Renal pelvis (tissue), 12 donors: ENCODE measurements at places on chromosomes 7 and 10. TPM values are rescaled to one million over a fixed set of nuclear protein-coding genes. Genes with fewer than 3 reads are reported as not detected.
A peak's percentile ranks its signal among the peaks of the same experiment; 100 is the strongest.

The NUDT13 gene
- 9.1 TPM for polyA plus RNA-seq

The CLDN4 gene
- 91.5 TPM for polyA plus RNA-seq

The PBLD gene
- polyA plus RNA-seq, result 92.0 TPM

The MRLN gene
- polyA plus RNA-seq, result 0.94 TPM

- no peak for DNase-seq
Measured at GRCh38 chr10:71543608-71544170, 147.0 kb downstream of the CDH23 start.

DNA sequence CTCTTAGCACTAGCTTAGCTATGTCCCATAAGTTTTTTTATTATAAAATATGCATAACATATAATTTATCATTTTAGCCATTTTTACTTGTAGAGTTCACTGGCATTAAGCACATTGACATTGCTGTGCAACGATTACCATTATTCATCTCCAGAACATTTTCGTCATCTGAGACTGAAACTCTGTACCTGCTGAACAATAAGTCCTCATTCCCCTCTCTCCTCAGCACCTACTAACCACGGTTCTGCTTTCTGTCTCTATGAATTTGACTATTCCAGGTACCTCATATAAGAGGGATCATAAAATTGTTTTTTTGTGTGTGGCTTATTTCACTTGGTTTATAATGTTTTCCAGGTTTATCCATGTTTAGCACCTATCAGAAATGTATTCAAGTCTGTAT, 64.1 kb downstream of the SHOC2 start:
- no peak for DNase-seq

DNA sequence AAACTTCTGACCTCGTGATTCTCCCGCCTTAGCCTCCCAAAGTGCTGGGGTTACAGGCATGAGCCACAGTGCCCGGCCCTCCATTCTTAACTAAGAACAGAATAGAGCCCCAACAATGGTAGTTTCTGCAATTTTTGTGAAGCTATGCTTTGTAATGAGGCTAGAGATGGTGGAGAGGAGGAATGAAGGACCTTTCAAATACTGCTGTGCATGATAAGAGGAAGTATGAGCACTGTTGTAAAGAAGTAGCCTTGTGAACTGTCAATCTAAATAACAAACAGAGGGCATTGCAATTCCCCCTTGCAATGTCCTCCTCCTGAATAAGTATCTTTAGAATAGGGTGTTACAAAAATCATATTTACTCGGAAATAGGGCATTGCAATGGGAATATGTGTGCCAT, 70.2 kb downstream of the EVX1 start:
- DNase-seq, result no peak

- DNase-seq, result no peak
Measured at GRCh38 chr10:24777196-24777595, 53.5 kb upstream of the ARHGAP21 start.

DNA sequence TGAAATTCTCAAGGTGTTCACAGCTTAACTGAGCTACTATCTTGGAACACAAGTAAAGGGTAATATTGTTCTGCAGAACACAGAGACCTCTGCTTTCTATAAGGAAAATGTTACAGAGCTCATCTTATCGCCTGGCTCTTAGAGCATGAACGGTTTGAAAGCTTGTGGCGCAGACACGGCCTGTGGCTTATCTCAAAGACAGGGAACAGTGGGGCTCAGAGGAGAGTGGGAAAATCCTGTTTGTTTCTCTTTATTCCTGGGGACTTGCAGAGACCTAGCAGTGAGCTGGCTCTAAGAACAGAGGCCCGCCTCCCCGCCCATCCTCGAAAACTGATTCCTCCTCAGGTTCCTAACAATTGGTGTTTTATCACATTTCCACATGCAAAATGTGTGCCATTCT, 131.7 kb downstream of the EMX2 start:
- no peak for DNase-seq

DNA sequence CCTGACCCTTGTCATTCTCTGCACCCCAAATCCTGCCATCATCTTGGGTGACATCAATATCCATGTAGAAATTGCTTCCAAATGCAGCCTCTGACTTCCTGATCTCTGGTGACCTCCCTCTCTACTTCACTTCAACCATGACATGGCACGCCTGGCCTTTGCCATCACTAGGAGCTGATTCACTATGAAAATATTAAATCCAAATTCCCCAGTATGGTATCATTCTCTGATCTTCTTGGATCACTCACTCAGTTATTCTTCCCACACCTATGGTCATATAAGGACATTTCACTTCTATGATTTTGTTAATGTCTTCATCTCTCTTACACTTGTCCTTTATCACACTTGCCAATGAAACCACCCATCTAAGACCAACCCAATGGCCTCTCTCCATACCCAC, 73.7 kb upstream of the ODAD2 start:
- no peak for DNase-seq

GRCh38 chr7:112157072-112157471, 49.1 kb downstream of the DOCK4 start:
- no peak for DNase-seq

DNA sequence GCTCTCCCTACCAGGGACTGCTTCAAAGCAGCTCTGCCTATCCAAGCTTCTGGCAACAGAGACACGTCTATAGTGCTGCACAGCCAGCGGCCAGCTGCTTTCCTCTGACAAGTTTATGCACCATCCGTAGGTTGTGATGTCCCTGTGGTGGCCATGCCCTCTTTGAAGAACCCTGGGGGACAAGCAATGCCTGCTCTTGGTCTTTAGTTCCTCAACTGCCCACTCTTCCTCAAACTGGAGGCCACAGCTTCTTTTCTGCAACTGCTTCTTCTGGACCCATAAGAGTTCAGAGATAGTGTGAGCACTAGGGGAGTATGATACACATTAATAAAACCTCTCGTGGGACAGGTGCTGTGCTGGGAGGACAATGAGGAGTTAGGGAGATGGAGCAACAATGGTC, 164.9 kb downstream of the ELMO1 start:
- no peak for DNase-seq

DNA sequence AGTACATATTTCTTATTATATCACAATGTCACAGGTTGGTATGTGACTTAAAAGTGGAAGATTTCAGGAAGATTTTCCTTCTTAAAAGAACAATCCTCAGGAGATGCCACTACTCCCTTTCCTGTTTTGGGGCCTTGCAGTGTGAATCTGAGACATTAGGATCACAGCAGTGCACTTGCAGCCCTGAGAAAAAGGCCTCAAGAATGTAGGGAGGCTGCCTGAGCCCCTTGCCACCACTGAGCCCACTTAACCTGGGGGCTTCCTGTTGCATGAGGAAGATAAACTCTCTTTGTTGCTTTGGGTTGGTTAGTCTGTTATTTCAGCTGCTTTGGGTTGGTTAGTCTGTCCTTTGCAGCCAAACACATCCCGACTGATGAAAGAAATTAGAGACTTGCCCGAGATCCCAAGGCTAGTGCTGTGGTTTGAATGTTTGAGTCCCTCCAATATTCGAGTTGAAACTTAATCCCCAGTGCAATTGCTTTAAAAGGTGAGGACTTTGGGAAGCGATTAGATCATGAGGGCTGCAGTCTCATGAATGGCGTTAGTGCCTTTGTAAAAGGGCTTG, 151.3 kb upstream of the SP4 start:
- DNase-seq, result no peak

DNA sequence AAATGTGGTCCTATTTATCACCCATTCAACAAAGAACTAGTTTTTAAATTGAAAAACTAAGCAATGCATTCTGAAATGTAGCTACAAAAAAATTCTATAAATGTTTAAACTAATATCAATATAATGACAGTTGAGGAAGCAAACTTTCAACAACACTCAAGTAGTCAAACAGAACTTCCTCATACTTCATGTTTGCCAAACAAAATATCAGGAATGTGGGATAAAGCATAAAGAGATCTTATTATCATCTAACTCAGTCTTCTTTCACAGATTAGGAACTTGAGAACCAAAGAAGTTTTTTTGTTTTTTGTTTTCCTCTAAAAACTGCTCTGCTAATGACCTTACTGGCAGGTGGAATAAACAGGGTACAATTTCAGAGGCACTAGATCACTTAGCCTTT, 116.2 kb downstream of the JAZF1 start:
- no peak for DNase-seq

GRCh38 chr10:63416376-63416775, 49.4 kb downstream of the JMJD1C start:
- no peak for DNase-seq

DNA sequence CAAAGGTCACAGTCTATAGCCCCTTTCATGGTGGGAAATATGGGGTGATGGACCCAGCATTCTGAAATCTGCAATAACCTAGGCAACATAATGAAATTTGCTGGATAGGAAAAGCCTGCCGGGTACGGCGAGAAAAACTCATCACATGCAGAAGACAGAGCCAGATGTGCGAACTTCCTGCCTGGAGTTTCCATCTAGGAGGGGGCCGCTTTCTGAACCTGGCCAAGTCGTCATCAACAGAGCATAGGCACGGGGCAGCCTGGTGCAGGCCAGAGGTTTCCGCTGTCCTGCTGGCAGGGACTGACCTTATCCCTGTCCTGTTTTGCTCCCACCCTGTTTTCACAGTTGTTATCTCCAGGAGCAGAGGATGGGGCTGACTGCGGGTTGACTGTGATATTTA, 27.4 kb downstream of the CCDC3 start:
- no peak for DNase-seq

DNA sequence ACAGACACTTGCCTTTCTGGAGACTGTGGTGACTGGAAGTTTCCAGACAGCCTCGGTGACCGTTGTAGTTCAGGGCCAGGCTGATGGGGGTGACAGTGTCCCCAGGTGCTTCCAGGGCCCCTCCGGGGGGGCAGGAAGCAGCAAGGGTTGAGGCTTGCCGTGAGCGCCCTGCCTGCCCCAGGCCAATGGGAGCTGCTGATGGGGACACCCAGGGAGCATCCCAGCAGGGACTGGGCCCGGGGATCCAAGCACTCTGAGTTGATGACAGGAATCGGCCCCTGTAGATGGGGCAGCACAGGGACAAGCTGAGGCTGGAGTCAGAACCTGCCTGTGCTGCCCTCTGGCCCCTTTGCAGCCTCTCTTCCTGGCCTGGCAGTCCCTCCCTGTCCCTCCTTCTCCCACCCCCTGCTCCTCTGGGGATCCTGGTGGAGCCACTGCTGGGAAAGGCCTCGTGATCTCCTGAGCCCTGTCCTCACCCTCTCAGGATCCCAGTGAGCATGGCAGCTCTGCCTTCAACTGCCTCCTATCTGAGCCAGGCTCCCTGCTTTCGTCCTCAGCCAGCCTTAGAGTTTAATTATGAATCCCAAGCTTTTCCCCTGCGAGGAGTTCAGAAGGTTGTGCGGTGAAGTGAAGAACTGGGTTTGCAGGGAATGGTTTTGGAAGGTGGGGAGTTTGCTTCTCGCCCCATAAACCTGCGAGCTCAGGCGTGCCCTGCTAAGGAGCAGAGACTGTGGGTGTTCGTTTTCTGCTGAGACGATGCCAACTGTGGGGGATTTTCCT, 84.7 kb downstream of the ADCY1 start:
- peak; percentile 64 for DNase-seq

DNA sequence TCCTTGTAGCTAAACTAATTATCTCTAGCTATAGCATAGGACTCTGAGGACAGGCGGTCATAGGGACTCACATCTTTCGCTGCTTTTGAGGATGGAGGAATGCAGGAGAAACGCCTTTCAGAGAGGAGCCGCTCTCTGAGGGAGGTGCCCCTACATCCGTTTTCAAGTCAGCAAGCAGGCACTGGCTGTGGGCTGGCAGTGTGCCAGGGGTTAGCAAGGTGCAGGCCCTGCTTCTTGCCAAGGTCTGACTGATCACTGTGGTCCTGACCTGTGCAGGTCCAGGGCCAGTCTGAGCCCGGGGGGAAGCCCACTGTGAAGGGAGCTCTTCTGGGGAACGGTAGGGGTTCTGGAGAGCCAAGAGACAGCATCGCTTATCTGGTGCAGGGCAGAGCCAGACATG, 89.4 kb downstream of the SH3PXD2A start:
- no peak for DNase-seq

DNA sequence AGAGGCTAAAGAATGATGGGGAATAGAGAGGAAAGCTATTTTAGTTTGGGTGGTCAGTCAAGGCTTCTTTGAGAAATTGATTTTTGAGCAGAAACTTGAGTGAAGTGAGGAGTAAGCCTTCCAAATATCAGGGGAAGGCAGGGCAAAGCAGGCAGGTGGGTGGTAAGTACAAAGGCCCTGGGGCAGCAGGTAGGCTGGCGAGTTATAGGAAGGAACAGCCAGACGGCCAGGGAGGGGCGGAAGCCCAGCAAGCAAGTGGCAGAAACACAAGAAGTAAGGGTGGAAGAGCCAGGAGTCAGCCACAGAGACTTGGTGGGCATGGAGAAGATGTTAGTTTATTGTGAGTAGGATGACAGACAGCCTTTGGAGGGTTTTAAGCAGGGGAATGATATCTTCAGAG, 34.9 kb downstream of the VWA2 start:
- DNase-seq, result no peak

DNA sequence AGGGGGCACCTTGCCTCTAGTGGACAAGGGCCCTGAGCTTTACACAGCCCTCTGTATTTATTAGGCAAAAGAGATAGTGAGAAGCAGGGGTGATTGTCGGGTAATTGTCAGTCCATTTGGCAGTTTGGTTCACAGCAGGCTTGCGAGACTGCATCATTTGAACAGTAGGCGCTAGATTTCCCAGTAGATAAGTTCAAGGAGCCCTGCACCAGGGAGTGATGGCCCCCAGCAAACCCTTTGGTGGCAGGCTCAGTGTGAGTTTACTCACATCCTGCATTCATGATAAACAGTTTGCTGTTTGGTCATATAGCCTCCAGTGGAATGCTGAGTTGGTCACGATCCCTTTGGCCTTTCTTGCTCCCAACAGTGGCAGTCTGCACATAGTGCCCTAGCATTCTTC, 59.4 kb downstream of the MARCHF5 start:
- no peak for DNase-seq

DNA sequence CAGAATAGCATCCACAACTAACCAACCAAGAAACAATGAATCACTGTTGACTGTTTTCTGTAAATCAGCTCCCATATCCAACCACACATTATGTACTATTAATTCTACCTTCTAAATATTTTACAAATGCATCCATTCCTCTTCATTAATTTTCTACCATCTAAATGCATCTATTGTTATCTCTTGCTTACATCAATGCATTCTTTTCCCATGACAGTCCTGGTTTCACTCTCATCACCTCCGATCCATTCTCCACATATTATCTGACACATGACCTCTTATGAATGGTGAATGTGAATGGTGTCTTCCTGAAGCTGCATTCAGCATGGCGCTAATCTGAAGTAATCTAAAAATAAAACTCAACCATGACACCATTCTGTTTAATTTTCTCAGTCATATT, 153.8 kb upstream of the CALCR start:
- no peak for DNase-seq

GRCh38 chr7:27235387-27236311, 7.0 kb upstream of the EVX1 start:
- DNase-seq, result no peak

DNA sequence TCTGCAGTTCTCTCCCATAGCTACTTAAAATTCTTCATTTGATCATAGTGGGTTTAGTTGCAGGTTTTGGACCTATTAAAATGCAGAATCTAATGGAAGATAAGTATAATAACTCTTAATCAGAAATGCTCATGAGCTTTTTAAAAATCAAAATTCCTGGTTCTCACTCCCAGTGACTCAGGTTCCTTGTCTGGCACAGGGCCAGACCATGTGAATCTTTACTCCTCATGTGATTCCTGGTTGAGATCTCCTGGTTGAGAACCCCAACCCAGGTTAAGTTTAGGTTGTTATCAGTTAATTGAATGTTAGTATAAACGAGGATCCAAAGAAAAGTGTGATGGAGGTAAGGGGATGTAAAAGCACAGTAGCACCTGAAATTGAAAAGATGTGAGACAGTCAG, 17.5 kb upstream of the TRUB1 start:
- no peak for DNase-seq
